ENCODE measurements at places on chromosomes 3 and 15.

DNA sequence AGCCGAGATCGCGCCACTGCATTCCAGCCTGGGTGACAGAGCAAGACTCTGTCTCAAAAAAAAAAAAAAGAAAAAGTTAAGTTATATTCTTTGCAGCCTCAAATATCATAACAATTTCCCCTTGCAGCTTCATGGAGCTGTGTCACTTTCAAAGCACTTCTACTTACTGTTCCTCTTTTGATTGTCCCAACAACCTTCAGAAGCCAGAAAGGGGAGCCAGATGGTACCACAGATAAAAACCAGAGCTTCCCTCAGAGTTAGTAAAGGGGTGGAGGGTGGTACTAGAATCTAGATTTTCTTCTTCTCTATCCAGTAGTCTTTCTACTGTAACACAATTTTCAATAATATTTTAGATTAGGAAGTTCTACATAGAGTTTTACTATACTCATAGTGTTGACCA, 188.8 kb downstream of the TAFA4 start:
- no peak for DNase-seq

DNA sequence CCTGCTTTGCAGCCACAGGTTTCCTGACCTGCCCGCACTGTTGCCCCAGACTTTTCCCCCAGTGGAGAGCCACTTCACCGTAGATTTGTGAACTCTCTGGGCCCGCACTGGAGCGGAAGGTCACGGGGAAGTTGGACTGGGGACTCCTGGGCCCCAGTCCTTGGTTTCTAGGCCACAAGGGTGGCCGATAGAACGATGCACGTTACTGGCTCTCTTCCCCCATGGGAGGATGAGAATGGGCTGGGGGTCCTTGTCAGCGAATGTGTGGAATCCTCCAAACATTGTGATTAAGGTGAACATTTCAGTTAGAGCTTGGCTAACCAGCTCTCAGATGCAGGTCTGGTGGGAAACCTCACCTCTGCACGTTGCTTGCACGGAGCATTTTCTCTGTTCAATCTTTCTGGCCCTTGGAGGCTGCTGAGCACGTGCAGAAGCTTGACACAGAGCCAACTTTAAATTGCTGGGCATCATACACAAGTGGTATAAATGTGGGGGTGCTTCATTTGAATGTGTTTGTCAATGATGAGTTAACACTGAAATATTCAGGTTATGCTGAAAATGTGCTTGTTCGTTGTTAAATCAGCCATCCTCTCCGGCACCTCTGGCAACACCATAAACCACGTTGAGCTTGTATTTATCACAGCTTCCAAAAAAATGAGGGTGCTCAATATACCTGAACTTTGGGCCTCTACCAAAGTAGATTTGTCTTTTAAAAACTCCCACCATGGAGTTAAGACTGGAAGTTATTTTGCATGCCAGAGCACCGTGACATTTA, 976 bp downstream of the DIS3L start:
- no peak for DNase-seq

DNA sequence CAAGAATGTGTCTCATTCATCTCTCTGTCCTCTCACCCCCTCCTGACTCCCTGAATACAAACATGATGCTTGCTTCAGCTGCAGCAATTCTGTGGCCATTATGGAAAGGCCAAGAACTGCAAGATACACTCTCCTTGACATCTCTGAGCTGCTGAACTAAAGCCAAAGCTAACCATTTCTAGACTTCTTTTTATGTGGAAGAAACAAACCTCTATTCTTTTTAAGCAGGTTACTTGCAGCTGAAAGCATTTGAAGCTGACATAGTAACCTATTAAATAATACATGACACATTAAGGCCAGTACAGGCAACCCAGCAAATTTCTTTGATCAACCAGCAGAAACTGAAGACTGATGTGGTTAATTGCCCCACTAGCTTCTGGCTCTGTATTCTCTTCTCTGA, 17.5 kb downstream of the FHIT start:
- DNase-seq = no peak

DNA sequence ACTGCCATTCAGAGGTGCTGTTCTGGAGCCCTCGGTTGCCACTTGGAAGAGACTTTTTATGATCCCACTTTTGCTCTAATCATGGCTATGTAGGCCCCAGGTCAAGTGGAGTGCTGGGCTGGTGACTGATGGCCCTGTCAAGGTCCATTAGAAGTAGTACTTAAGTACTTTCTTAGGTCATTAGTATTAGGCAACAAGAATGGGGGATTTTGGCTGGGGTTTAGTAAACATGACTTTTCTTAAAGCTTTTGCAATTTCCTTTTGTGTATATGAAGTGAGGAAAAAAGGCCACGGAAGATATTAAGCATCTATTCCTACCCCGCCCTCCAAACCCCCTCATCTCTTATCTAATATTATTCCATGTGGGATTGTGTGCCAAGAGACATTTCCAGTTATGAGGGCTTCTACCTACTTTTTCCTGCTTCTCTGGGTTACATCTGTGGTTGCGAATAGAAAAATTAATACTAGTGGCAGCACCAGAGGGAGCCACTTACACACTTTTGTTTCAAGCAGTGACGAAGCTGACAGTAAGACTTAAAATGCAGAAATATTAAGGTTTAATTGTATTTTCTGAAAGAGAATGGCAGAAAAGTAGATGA, 13.9 kb downstream of the NLGN1 start:
- DNase-seq = peak; percentile 0

DNA sequence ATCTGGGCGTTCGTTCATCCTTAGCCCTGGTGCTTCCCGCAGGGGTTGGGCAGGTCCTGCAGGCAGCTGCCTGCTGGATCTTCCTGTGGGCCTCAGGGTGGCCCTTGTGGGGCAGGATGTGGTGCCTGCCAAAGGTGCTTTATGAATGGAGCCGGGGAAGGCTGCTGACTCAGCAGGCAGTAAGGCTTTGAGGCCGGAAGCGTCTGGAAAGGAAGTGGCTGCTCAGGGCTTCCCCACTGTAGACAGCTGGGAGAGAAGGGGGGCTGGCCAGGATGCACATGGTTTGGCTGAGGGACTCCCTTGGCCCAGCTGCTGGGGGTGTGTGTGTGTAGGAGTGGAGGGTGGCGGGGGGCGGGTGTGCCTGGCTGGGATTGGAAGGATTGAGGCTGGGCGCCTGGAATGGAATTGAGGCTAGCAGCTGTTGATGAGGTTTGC, 12.9 kb downstream of the CD276 start:
- no peak for DNase-seq

DNA sequence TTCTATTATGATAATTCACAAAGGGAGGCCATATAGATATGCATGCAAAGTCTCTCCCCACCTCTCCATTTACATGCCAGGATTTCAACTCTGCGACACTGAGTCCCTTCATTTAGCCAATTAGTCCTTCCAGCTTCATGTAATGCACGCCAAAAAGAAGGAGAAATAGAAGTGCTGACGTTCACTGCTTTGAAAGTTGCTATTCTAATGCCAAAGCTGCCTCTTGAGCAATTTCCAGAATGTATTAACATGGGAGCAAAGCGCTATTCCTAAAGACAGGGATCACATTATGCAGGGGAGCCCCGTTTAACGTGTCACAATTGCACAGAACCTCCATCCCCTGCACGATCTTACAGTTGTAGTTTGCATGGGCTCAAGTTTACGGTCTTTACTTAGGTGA, 130.5 kb downstream of the TIGIT start:
- DNase-seq = no peak

DNA sequence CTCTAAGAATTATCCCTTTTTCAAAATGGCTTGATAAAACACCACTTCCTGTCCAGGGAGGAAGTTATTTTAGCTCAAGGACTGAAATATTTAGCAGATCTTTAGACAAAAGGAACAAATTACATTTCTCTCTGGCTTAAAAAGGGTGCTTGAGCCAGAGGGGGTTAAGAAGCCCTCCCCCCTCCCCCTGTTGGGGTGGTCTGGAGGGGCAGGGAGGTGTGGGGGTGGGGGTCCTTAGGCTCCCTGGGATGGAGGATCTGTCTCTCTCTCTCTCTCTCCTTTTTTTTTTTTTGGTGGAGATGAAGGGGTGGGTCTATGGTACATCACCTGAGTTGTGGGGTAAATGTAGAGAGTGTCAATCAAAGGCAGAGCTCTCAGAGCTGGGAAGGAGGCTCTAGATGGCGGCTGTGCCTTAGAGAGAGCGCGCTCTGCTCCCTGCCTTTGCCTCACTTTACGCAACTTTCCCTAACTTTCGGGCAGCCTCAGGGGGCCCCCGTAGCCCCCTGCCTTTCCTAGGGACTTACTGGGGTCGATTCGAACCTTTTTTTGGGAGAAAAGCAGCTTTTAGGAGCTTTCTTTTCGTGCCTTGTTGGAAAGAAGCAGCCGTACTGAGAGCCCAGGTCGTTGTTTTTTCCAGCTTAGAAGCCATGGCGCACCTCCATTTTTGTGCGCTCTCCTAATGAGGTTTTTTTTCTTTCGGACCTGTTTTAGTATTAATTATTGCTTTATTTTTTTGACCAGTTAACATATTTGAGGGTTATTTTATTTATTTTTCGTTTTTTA, at the start of gene CHD2:
Gene CHD2, plus strand, starts transcription at position 377 of the 783 bp plus-strand sequence. CDS start 914 bp downstream, outside the sequence.
- peak; percentile 63 for DNase-seq

DNA sequence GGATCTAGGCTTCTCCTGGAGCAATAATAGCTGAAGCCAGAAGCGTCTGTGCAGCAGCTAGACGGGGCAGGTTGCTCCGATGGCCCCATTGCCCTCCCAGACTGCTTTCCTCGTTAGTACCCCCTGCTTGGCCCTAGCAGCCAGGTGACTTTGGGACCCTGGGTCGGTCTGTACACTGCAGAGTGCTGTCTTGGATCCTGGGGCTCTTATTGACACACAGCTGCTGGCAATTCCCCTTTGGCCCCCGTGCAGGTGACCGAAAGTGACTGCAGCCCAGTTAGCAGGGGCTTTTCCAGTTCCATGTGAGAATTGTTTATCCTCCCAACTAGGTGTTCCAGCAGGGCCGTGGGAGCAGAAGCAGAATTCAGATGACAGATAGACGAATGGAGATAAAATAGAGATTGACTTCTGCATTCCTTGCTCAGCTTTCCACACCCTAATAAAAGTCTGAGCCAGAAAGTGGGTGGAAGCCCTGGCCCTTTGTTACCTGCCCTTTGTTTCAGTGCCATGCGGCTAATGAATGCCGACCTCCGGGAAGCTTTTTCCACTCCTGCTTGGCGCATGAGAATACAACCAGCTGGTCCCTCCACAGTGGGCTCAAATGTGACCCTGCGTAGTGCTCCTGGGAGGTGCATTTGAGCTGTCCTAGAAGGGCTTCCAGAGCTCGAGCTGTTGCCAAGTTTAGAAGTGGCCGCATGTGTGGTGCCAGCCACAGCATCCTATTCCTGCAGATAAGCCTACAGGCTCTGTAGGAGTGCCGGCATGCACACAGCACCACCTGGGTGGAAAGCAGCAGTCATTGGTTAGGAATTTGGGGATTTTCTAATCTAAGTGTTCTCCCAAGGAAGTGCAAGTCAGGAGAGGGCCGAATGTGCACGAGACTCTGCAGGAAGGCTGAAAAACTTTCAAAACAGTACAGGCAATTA, 94.4 kb downstream of the SLCO3A1 start:
- no peak for DNase-seq

GRCh38 chr3:105593315-105593714, 226.6 kb downstream of the ALCAM start:
- no peak for DNase-seq

DNA sequence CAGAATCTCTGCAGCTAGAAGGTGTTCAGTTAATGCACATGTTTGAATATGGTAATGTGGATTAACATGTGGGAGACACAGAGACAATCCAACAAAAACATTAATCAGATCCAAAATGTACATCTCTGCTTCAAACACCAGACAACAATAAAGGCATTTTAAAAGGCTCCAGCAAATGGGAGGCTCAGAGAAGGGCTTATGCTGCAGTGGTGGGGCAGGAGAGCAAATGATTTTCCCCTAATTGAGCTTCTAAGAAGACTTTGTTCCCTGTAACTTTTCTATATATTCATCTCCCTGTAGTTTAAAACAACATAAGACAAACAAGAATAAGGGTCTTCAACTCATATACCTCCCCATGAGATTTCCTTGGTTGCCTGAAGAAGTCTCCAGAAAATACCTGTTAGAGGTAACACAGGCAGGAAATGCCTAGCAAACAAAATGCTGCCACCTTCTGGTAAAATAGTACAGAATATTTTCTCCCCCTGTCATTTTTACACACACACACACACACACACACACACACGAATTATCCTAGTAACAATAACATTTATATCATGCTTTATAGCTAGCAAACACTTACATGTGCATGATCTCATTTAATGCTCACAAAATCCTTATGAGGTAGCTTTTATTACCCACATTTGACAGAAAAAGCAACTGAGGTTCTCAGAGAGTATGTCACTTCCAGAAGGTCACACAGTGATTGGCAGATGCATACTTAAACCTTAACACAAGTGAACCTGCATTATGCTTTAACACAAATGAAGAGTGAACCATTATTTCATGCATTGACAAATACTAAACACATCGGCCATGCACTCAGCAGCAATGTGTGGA, 123.4 kb upstream of the MB21D2 start:
- DNase-seq = no peak

- DNase-seq = no peak
Observed at GRCh38 chr3:158801201-158801600, 653 bp upstream of the MFSD1 start.

GRCh38 chr15:91054816-91055215, 32.4 kb upstream of the VPS33B start:
- no peak for DNase-seq

GRCh38 chr3:114622001-114622400, 328.2 kb downstream of the TIGIT start:
- DNase-seq = no peak

- DNase-seq = no peak
Observed at GRCh38 chr3:127256733-127257271, 31.0 kb downstream of the PRR20G start.

- DNase-seq = no peak
Observed at GRCh38 chr15:49718846-49719245, 98.0 kb downstream of the DTWD1 start.

GRCh38 chr3:104738271-104738670, 628.4 kb upstream of the ALCAM start:
- DNase-seq = no peak

- DNase-seq = no peak
Observed at GRCh38 chr3:135897715-135898114, 67.8 kb upstream of the PPP2R3A start.

DNA sequence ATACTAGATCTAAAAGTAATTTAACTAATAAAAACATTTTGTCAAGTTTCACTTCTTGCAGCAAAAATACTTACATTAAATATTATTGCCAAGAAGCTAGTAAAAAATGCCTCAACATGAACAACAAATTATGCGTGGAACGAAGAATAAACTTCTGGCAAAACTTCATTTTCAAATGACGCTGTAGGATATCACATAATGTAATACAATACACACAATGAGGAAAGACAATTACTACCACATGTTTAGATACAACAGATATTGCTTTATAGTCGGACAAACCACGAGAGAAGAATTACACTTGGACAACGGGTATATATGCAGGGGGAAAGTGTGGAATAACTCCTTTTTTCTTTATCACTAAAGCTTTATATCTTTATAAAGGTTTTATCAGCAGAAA, 21.6 kb downstream of the P3H2 start:
- no peak for DNase-seq

Data from NCI-H187 (cell line).